ENCODE measurements at places on chromosomes 2 and 18. TPM values are rescaled to one million over a fixed set of nuclear protein-coding genes. Genes with fewer than 3 reads are reported as not detected.

The ALPG gene
- 0.94 TPM for total RNA-seq

GRCh38 chr18:35322486-35323458 lies 21.4 kb downstream of the ZNF24 start:
- H3K36me3 ChIP-seq = no peaks in the 10 kb centered on the region
- no peak overlapping the region for H3K4me3 ChIP-seq
- H3K27ac ChIP-seq = no peak overlapping the region
- peaks cover 4% of the 10 kb centered on the region for H3K27me3 ChIP-seq
- DNase-seq = no peak
- H3K4me1 ChIP-seq = peaks cover 9% of the 10 kb centered on the region

DNA sequence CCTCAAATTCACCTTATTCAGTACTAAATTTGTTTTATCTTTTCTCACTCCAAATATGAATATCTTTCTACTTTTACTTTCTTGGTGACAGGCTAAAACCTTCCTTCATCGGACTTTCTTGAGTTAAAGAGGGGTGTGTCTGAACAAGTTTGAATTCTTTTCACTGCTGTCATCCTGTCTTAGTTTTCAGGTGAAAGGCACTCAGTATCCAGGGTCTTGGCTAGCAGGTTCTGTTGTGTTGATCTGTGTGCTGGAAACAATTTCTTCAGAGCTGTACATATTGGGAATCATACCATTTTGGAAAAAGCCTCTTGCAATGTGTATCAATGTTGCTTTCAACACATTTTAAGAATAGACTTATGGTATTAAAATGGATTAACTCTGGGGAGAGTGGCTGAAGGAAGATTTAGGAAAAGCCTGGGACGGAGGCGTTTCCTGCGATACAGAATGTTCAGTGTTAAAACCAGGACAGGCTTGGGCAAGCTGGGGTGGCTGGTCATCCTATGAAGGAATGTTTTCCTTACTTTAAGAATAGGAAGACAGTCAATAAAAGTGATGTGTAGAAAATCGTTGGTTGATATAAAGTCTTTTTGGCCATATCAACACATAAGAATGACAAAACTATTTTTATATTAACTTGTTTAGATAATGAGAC lies 350.7 kb upstream of the SPRED2 start:
- DNase-seq = no peak
- no peak overlapping the region for H3K4me3 ChIP-seq
- no peak overlapping the region for H3K27ac ChIP-seq
- peaks cover 12% of the 10 kb centered on the region for H3K4me1 ChIP-seq

The UGT1A10 gene
- 0.11 TPM for total RNA-seq

The NT5DC4 gene
- not detected for total RNA-seq

DNA sequence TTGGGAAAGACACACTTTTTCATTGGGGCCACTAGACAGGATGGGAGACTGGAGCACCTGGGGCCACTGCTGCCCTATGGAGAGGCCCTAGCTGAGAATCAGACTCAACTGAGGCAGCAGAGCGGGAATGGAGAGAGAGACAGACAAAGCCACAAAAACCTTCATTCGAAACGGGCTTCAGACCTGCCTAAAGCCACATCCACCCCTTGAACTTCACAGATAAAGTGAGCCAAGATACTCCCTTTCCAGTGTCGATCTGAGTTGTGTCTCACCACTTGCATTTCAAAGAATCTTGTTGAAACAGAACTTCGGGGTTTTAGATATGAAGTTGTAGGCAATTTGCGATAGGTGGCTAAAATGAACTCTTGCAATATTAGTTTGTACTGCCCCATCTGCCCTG lies 11.3 kb upstream of the LDLRAD4 start:
- no peak overlapping the region for H3K27ac ChIP-seq
- no peaks in the 10 kb centered on the region for H3K27me3 ChIP-seq
- no peak for DNase-seq
- H3K36me3 ChIP-seq = no peaks in the 10 kb centered on the region

GRCh38 chr2:148604927-148605326 lies 39.6 kb upstream of the EPC2 start:
- no peak overlapping the region for H3K4me3 ChIP-seq
- no peak overlapping the region for H3K27ac ChIP-seq
- no peaks in the 10 kb centered on the region for H3K36me3 ChIP-seq
- no peaks in the 10 kb centered on the region for H3K27me3 ChIP-seq
- no peaks in the 10 kb centered on the region for H3K4me1 ChIP-seq
- DNase-seq = no peak

DNA sequence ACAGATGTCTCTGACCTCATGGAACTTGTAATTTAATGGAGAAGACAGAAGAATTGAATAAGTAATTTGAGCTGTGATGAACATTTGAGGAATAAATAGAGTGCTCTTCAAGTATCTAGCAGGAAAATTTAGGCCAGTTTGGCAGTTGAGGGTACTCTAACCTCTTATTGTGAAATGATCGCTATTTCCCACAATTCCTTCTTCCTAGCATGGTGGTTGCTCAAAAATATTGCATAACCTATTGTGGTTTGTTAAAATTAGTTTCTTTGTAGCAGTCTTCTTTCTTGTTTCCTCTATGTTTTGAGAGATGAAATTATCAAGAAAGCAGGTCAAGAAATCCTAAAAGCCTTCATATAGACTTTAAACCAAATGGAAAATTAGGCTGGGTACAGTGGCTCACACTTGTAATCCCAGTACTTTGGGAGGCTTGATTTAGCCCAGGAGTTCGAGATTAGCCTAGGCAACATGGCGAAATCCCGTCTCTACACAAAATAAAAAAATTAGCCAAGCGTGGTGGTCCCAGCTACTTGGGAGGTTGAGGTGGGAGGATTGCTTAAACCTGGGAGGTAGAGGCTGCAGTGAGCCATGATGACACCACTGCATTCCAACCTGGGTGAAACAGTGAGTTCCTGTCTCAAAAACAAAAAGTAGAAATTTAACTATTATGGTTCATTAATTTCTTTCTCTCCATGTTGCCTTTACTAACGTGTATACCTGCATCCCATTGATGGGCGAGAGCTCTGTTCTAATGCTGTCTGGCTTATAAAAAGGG lies 58.7 kb downstream of the RBKS start:
- no peaks in the 10 kb centered on the region for H3K27me3 ChIP-seq
- no peak overlapping the region for H3K27ac ChIP-seq
- H3K36me3 ChIP-seq = no peaks in the 10 kb centered on the region
- no peak for DNase-seq

The RND3 gene
- total RNA-seq = 55.8 TPM

- no peak for DNase-seq
- no peak overlapping the region for H3K27ac ChIP-seq
- H3K4me1 ChIP-seq = peaks cover 31% of the 10 kb centered on the region
- peaks cover 6% of the 10 kb centered on the region for H3K36me3 ChIP-seq
- peaks cover 14% of the 10 kb centered on the region for H3K27me3 ChIP-seq
Observed at GRCh38 chr2:20648206-20648605, 2.7 kb downstream of the HS1BP3 start.

The ATP6V1B1 gene
- not detected for total RNA-seq
